ENCODE measurements at places on chromosomes 5 and 9.

- DNase-seq, result no peak
Observed at GRCh38 chr5:115050866-115051265, 118.8 kb downstream of the TRIM36 start.

DNA sequence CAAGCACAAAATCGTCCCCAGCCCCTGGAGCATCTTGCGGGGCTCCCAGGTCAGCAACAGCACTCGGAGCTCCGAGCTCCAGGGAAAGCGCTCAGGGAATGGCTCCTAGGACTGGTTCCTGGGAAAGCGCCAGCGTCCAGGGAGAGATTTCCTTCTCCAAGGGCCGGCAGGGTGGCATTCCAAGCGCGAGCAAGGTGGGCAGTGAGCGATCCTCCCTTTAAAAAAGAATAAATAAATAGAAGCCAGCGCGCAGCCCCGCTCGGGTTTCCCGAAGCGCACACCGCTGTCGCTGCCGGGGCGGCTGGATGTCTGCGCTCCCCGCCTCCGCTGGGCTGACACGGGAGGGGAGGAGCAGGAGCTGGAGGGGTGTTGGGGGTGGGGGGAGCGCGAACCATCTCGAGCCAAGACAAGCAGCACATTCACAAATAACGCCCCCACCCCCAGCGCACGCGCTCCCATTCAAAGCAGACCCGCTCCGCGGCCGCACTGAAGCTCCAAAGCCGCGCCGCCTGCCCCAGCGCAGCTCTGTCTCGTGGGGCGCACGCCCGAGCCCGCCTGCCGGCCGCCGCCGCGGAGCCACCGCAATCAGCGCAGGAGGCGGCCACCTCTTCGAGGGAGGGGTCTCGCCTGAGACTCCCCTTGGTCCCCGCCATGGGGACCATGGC lies 327.4 kb downstream of the SH3GL2 start:
- no peak for DNase-seq

DNA sequence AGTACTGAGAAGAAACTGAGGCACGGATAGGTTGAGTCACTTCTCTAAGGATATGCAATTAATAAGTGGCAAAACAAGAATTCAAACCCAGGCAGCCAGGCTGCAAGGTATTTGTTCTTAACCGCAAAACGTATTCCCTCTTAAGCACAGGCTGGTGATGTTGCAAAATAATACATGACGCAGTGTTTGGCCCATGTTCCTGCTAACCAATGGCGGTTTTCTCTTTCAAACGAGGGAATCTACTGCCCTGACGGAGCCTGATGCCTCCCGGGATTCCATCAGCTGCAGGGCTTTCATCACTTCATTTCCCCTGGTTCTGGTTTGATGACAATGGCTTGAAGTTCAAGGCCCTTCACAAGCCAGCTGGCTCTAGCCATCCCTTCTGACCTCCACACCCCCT lies 154.8 kb downstream of the SLIT3 start:
- DNase-seq, result no peak

DNA sequence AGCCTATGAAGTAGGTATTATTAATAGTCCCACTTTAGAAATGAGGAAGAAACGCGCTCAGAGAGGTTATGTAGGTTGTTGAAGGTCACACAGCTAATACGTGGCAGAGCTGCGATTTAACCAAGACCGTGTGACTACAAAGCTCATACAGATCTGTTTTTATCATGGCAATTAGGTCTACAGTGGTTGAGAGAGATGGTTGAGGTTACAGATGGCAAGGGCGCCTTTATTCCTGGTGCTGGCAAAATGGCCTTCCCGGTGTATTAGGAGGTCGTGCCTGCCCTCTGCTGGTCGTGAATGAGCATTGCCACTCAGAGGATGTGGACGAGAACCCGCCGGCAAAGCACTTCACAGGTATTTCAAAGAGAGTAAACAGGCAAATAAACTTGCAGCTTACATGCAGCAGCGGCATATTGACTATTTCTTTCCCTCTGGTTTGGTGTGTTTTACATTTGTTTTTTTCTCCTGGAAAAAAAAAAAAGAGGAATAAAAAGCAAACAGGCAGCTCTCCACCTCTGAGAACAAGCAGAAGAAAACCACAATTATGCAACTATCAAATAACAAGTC lies 65.3 kb upstream of the EGFLAM start:
- peak; percentile 65 for DNase-seq

GRCh38 chr5:67404256-67405100 lies 207.9 kb upstream of the CD180 start:
- DNase-seq, result no peak

GRCh38 chr9:34034698-34035065 lies 14.0 kb downstream of the UBAP2 start:
- DNase-seq, result no peak

DNA sequence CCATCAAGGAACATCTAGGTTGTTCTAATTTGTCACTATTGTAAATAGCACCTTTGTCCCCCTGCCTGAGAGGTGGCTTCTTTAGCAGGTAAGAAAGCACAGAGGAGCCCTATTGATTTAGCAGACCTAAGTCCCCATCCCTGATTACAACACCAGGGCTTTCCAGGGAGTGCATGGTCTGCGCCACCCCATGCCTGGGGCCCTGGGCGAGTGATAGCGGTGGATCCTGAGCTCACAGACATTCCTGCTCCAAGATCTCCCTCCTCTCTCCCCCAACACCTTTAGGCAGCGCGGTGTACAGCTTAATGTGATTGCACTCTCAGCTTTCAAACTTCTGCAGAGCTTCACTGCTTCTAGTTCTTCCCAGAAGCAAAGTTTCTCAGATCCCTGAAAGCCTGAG lies 67.4 kb upstream of the WWC1 start:
- DNase-seq, result no peak

DNA sequence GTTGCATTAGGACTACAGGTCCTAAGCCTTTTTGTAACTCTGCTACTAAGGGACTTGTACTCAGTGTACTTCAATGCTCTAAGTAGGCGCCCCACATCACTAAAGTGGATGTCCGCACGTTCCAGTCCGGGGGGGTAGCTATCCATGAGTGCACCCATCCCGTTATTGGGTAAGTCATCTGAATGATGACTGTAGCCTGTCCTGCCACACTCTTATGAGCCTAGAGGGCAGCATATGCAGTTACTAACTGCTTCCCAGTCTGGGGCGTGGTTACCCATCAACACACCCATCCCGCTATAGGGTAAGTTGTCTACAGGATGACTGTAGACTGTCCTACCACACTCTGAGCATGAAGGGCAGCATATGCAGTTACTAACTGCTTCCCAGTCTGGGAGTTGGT lies 1053.9 kb downstream of the PTPRD start:
- no peak for DNase-seq

- no peak for DNase-seq
Observed at GRCh38 chr5:107915176-107915812, 244.6 kb upstream of the EFNA5 start.

DNA sequence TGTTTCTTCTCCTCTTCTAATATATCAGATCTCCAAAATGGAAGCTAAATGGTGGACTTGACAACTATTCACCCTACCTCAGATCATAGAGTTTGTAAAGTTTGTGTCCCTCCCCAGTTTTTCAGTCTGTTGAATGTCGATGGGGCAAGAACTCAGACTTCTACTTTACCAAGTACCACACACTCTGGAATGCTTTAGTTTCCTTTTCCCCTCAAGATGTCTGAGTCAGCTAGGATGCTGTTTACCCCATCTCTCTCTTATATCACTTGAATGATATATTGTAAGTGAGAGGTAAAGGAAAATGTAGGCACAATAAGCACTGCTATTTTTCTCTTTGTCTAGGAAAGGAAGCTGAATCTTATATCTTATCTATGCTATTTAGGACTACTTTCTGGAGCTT lies 25.9 kb upstream of the TAL2 start:
- DNase-seq, result no peak

GRCh38 chr5:179269781-179270543 lies 75.3 kb downstream of the ADAMTS2 start:
- DNase-seq, result no peak

GRCh38 chr9:130347036-130347435 lies 81.5 kb downstream of the HMCN2 start:
- no peak for DNase-seq

- DNase-seq, result no peak
Observed at GRCh38 chr9:16039988-16040761, 487.3 kb downstream of the CCDC171 start.

- no peak for DNase-seq
Observed at GRCh38 chr5:39631958-39632357, 207.2 kb upstream of the DAB2 start.

GRCh38 chr5:177491429-177491945 lies 5.9 kb downstream of the PDLIM7 start:
- peak; percentile 69 for DNase-seq

- DNase-seq, result no peak
Observed at GRCh38 chr9:24413651-24414050, 132.0 kb downstream of the IZUMO3 start.

DNA sequence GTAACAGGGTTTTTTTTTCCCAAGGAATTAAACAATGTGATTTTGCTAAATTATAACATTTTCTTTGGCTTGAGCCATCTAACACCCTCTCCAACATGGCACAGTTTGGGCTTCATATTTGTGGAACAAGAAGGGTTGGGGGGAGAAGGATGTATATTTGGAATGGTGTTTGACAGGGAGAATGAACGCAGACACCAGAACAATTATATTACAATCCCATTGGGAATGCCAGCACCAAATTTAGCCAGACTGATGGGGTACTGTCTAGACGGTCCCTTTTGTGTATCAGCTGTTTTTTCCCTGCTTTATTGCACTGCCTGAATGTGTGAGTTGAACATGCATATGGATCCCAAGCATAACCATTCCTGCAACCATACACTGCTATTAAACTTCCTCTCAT lies 130.9 kb upstream of the TMEM161B start:
- no peak for DNase-seq

DNA sequence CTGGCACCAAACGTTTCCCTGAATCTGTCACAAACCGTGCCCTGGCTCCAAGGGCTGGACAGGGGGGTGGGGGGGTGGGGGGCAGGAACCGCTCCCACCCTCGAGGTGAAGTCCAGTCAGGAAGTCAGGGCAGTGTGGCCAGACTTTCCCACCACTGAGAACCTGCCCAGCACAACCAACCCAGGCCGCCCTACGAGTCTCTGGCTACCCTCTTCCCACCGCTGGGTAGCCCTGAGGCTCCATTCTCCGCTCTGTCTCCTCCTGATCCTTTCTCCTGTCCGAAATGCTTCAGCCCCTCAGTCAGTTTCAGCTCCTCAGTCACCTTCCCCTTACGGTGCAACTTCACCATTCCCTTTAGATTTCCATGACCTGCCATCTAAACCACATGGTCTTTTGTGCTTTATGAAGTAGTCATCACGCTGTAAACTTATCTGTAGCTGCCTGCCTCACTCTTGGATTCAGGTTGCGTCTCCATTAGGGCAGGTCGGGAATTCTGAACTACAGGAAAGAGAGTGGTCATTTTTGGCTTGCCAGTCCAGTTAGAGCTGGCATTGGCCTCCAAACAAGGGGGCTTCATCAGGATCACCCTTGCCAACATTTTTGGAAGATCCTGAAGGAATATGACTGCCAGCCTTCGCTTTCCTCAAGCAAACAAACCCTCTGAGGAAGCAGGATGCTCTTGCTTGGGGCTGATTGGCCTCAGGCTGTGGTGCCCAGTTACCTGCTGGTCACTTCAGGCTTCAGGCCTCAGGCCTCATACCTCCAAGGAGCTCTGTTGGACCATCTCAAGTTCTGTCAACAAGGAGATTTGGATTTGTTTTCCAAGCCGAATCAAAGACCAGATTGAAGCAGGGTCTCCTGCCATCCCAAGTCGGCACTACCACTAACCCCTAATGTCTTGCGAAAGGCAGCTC lies 794 bp upstream of the DCAF12 start:
- DNase-seq, result peak; percentile 6

- no peak for DNase-seq
Observed at GRCh38 chr5:160353379-160353778, 17.0 kb downstream of the C1QTNF2 start.

DNA sequence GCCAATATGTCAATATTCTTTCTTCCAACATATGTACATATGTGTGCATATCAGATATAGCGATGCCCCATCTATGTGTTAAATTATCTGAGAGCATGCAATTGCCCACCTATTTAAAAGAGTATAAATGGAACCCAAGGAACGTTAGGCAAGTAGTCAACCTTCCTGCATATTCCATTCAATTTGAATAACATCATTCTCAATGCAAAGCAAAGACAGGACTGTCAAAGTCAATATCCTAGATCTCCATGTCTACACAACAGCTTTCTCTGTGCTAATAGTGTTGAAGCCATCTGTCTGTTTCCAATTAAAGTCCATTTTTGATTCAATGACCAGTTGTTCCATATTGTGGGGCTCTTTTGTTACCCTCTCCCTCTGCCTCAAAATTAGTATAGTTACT lies 85.3 kb upstream of the COX7C start:
- no peak for DNase-seq

DNA sequence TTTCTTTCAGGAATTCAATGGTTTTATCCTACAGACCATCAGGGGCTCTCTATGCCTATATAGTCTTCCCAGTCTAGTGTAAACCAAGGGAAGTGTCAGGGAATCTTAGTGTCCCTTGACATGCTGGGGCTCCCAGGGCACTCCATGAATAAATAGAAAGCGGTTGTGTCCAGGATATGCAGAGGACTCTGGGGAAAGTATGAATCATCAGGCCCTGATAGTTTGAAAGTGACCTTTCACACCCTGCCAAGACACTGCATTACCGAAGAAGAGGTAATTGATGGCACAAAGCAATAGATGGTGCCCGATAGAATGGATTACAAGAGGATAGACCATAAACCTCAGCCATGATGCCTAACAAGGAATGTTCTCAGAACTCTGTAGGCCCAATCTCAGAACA lies 163.3 kb upstream of the DAPK1 start:
- DNase-seq, result no peak

DNA sequence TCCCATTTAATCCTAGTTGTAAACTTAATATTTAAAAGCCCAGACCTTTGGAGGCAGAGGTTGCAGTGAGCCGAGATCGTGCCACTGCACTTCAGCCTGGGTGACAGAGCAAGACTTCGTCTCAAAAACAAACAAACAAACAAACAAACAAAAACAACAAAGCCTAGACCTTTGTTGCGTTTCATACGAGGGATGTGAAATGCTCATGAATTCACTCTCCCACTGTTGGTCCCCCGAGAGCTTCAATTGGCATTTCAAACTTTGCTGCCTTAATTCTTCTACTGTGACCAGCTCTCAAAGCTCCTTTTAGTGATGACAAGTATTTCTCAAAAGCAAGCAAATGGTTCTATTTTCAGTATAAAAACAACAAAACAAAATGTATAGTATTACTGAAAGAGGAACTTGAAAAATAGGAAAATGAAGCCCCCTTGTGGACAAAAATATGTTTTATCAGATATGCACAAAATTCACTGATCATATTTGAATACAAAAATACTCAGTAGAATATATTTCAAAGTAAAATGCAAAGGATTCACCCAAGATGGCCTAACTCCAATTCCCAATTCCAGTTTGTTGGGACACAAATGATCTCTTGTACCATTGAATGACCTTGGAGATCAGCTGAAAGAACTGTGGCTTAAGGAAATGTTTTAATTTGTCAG lies 140.4 kb downstream of the ESM1 start:
- no peak for DNase-seq

DNA sequence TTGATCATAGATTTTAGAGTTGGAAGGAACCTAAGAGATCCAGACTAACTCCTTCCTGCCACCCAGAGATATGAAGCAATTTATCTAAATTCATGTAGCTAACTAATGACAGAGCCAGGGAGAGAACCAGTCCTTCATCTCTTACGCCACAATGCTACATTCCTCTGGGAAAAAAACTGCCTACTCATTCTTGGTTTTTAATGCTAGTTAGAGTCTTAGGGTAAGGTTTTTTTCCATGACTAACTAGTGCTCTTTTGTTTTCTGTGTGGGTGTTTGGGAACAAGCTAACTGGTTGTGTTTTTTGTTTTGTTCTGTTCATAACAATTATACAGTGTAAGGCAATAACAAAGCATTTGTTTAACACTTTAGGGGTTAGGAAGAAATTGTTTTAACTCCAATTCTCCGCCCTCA lies 52.4 kb downstream of the SLC44A1 start:
- DNase-seq, result no peak
